ENCODE measurements at places on chromosomes 3 and 15.

DNA sequence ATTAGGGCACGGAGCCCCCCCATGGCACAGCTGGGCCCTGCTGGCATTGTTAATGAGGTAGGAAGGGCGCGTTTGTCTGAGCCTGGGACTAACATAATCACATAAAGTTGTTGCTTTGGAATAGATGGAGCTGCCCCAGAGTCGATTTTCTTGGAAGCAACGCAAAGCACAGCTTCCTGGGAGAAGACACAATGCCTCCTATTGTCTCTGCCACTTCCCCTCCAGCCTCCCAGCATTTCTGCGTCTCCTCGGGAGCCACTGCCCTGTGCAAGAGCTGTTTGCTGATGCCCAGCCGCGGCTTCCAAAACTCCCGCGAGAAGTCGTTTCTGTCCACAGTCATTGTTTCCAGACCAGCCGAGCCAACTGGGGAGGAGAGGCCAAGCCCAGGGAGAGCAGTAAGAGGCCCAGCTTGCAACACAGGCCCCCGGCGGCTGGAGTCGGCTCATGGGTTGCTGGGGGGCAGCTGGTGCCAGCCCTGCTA lies 18.1 kb upstream of the ALDH1A3 start:
- no peak for DNase-seq

DNA sequence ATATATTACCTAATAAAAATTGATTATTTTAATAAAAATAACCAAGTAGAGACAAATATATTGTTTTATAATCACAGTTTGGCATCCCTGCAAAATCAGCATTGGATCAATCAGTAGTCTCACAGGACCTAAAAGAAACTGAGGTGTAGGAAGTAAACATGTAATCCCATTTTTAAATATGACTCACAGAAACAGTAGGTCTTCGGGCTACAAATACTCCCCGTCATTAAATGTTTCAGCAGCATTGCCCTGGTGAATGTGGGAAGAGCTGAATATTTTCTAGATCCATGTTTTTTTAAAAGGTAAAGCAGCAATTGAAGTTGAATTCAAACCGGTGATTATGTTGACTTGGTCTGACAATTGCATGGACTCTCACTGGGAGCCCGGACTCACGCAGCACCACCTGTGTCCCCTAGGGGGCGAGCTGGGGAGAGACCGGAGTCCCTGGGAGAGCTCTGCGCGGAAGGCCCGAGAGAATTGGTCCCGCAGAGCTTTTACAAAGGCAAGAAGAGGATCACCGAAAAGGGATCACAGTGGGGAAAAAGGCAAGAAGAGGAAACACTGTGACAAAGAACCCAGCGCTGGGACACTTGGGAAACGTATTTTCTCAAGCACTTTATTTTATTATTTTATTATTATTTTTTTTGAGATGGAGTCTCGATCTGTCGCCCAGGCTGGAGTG lies 17.2 kb upstream of the USP3 start:
- peak; percentile 68 for DNase-seq

DNA sequence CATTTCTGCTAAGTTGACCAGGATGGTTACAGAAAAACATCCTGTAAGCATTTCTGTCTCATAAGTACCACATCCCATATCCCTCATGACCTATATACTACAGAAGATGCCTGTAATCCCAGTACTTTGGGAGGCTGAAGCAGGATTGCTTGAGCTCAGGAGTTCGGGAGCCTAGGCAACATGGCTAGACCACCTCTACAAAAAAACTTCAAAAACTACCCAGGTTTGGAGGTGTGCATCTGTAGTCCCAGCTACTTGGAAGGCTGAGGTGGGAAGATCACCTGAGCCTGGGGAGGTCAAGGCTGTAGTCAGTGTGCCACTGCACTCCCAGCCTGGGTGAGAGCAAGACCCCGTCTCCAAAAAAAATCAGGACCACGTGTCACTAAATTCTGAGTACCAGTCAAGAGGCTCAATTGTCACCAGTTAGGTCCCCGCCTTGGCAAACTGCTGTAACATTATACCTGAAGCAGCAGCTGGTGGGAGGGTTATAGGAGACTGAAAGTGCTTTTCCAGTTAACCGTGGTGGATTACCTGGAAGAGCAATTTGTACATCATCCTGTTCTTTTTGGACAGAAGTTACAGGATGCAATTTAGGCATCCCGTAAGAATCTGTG lies 6.2 kb downstream of the RPL32 start:
- DNase-seq: no peak

DNA sequence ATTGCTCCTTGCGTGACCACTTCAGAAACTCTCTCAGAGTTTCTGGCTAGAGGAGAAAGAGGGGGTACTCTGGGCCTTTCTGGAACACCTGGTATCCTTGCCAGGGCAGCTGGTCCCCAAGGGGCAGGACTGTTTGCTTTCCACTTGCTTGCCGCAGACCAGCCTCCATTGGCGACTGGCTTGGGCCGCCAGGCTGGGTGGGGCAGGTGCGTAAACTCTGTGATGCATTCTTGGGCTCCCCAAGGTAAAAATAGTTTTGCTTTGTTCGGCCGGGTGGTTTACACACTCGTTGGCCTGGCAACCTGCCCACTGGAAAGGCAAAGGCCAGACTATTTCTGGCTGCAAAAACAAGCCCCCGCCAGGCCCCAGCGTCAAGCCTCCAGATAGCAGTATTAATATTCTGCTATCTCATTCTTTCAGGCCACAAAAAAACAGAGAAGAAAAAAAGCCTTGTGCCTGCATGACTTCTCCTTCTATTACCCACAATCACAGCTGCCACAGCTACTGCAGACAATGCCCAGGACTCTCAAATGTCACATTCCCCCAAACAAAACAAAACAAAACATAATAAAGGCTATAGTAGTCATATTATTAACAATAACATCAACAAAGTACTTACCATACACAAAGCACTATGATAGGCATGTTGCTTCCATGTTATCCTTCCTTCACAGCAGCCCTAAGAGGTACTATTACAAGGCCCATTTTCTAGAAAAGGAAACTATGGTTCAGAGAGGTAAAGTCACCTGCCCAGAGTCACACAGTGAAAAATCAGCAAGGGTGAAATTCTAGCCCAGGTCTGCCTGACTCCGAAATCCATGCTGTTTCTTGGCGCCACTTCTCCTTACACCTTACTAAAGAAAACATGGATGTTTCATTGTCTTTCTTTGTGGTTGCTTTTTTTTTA lies 14.0 kb upstream of the SSUH2 start:
- no peak for DNase-seq

GRCh38 chr15:85592148-85592547 lies 202.6 kb downstream of the KLHL25 start:
- no peak for DNase-seq

- DNase-seq: no peak
Measured at GRCh38 chr3:11995120-11995519, 9.1 kb upstream of the SYN2 start.

GRCh38 chr3:37772773-37773354 lies 88.8 kb upstream of the CTDSPL start:
- no peak for DNase-seq

- no peak for DNase-seq
Measured at GRCh38 chr15:62119874-62120273, 45.2 kb downstream of the C2CD4B start.

DNA sequence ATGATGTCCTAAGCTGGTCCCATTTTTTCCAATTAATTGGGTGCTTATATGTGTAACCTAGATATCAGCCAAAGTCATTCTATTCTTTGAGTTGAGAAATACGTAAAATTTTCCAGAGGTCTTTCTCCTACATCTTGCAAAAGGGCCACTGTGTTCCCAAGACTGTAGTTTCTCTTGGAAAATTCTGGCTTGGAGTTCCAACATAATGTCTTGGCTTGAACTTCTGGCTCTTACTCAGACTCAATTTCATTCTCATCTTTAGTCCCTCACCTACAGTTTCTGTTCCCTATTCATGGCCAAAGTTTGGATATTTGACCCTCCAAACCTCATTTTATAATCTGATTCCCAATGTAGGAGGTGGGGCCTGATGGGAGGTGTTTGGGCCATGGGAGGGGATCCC lies 201.4 kb upstream of the ARHGEF26 start:
- DNase-seq: no peak

DNA sequence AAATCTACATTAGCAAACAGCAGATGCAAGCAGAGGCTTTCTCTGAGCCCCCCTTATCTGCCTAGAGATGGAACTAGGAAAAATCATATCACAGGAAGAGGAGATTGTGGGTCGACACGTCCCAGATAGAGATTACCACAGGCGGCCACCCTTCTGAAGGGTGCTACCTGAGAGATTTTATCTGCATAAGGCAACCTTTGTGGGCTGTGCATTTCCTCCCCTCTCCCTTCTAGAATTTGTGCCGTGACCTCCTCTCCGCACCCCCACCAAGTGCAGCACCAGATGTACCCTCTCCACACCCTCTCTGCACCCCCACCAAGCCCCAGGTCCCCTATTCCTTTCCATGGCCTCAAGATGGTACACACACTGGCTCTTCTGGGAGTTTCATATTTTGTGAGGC lies 27.4 kb downstream of the METTL6 start:
- DNase-seq: no peak

GRCh38 chr15:88450125-88450798 lies 16.9 kb downstream of the MRPL46 start:
- DNase-seq: peak; percentile 57

DNA sequence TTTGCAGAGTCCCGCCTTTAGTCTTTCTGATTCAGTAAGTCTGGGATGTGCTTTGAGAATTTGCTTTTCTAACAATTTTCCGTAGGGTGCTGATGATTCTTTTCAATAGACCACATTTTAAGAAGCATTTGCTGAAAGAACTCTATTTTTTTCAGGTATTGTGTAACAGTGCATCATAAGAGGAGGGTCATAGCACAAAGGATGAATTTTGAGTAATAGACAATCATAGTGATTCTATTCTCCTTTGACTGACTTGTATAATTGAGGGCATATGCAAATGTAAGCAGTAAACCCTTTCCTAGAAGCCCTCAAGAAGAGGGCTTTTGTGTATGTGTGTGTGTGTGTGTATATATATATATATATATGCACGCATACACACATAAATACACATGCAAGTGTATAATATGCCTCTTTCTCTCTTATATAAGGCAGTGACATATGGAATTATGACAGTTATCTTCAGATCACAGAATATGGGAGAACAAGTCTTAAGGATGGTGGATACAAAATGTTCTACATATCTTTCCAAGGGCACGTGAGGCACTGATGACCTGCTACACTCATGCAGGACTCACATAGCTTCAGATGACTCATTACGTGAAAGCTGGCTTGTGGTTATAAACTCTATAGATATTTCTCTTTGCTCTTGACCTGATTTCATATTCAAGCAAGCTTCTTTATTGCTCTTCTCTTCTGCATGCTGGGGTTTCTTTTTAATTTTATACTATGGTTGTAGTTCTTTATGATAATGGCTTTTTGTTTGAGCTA lies 6.5 kb upstream of the PLSCR1 start:
- peak; percentile 4 for DNase-seq

- DNase-seq: no peak
Measured at GRCh38 chr3:30453360-30454039, 152.9 kb upstream of the TGFBR2 start.

- DNase-seq: no peak
Measured at GRCh38 chr3:132180337-132180791, 136.8 kb upstream of the ACP3 start.

DNA sequence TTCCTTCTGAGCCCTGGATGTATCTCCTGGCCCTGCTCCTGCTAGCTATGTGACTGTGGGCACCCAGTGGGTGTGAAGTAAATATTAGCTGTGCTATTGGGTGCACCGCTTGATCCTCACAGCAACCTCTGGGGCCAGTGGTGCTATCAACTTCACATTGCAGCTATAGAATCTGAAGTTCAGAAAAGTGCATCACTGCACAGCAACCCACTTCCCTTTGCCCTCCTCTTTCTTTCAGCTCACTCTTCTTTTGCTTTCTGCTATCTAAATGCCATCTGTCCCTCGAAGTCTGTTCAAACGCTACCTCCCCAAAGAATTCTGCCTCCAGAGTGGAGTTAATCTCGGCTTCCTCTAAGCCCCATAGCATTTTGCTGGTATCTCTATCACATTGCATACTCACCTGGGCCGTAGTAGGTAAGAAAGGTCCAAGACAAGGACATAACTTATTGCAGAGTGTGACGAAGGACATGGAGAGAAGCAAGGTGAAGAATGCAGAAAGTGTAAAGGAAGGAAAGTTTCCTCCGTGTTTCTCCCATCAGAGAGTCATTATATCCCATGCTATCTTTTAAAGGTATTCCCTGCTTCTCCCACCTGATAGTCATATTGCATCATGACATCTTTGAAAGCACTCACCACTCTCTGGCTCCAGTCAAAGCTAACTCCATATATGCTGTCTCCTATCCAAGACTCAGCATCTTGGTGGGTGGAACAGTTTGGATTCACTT lies 57.1 kb upstream of the BCL6 start:
- no peak for DNase-seq

- no peak for DNase-seq
Measured at GRCh38 chr3:46709721-46710120, 7.9 kb downstream of the PRSS50 start.

- DNase-seq: no peak
Measured at GRCh38 chr15:100205549-100206295, 136.1 kb downstream of the ADAMTS17 start.

DNA sequence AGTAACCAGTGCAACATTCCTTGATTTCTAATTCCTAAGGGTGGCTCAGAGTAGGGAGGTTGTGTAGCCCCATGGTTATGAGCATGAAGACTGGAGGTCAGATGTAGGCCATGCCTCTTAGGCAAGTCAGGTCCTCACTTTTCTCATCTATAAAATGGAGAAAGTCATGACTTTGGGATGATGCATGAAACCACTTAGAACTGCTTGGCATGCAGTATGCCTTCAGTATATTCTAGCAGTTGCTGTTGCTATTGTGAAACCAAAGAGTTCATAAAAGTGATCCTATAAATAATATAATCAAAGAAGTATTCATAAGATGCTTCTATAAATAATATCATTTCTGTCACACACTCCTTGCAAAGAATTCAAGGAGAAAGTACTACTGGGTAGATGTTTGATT lies 65.5 kb downstream of the TMEM108 start:
- no peak for DNase-seq

GRCh38 chr15:29859973-29860715 lies 37.9 kb upstream of the TJP1 start:
- DNase-seq: no peak

DNA sequence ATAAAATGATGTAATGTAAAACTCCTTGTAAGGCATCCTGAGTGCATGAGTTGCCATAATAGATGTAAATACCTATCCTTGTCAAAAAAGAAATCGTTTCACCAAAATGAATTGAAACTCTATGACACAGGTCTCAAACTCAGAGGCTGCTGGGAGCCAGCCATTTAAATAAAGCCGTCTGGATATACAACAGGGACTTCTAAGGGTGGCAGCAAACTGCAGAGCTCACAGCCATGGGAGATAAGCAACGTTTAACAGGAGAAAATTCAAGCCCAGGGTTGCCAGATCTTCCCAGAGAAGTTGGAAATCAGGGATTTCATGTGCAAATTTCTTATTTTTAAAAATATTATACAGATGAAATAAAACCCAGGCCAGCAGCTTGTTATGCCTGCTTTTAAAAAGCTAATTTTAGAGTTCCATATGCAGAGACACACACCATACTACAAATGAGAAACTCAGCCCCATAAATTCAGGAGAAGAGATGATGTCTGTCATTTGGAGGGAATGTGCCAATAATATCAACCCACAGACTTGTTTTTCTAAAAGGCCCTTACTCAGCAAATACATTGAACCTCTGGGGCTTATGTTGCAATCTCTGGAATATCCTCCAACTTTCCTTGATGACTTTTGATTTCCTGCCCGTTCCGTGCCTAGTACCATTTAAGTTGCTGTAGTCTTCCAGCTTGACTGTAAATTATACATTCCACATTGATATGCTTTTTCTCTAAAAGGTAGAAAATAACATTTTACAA lies 75.6 kb downstream of the AQP9 start:
- no peak for DNase-seq

- no peak for DNase-seq
Measured at GRCh38 chr15:88218557-88219221, 37.9 kb downstream of the NTRK3 start.

GRCh38 chr15:42577514-42578031 lies 2.2 kb downstream of the STARD9 start:
- DNase-seq: no peak

All from stimulated activated CD8-positive, alpha-beta memory T cell treated with anti-CD3 and anti-CD28 coated beads, Interleukin-7, amount 100 ng/mL, for 48 hours (primary cell).